ENCODE measurements at places on chromosomes 1 and 21.

DNA sequence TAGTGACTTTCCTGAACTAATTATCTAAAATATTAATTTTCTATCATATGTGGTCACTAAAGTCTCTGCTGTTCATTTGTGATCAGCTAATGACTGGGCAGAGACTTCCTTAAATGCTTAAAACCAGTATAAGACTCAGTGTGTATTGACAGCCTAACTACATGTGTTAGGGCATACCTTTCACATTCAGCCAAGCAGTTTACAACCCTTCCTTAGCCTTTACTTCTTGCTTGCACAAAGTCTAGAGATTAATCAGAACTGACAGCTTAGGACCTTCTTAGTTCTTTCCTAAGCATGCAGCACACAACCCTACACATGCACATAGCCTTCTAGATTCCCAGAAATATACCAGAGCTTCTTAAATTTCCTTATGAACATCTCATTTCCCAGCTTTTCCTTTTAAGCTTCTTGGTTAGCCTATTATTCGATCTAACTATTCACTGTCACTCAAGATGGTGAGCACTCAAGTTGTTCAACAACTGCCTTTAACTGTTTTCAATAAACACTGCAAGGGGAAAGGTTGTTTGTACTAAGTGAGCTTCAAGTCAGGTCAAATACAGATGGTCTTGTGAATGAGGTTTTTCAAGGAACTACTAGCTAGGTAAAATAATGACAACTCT lies 13.4 kb downstream of the EYA3 start:
- no peak for DNase-seq

DNA sequence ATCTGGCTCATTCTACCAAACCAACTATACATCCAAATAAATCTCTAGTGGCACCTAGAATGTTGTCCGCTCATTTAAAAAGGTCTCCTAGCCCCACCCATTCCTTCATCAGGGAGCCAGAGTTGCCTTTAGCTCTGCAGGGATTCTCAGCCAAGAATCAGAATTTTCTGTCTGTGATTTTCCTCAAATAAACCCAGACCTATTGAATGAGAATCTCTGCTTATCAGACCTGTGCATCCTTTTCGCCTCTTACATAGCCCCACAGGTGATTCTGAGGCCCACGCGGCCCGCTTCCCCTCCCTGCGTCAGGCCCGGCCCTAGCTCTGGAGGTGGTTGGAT lies 410 bp upstream of the TDRD5 start:
- no peak for DNase-seq

- no peak for DNase-seq
Observed at GRCh38 chr1:50836117-50836516, 124.0 kb downstream of the FAF1 start.

DNA sequence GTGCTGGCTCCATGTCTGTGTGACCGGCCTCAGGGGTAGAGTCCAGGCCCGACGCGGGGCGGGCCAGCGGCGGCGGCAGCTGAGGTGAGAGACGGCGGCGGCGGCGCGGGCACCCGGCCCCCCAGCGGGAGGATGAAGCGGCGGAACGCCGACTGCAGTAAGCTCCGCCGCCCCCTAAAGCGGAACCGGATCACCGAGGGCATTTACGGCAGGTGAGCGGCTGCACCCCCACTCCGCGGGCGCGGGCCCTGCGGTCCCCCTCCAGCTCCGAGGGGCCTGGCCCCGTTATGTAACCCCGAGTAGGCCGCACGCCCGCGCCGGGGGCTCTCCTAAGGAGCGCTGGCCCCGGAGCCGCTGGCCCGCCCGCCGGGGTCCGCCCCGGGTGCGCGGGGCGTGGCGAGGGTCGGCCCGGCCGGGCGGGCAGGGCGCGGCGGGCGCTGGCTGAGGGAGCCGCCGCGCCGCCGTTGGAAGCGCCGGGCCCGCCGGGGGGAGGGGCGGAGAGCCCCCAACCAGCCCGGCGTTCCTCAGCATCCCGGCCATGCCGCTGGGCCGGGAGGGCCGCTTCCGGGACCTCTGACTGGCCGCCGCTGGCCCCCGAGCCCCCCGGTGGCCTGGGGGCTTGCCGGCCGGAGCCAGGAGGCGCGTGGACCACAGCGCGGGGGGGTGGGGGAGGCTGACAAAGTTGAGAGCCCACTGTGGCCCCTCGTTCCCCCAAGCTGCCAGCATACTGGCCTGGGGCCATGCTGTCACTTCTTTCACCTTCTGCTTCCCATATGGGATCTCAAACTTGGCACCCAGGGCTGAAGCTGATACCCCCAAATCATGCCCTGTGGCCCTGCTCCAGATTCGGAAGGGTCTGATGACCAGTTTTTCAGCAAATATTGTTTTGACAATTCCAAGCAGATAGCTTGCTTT lies 527 bp downstream of the MACO1 start:
- DNase-seq = peak; percentile 32

DNA sequence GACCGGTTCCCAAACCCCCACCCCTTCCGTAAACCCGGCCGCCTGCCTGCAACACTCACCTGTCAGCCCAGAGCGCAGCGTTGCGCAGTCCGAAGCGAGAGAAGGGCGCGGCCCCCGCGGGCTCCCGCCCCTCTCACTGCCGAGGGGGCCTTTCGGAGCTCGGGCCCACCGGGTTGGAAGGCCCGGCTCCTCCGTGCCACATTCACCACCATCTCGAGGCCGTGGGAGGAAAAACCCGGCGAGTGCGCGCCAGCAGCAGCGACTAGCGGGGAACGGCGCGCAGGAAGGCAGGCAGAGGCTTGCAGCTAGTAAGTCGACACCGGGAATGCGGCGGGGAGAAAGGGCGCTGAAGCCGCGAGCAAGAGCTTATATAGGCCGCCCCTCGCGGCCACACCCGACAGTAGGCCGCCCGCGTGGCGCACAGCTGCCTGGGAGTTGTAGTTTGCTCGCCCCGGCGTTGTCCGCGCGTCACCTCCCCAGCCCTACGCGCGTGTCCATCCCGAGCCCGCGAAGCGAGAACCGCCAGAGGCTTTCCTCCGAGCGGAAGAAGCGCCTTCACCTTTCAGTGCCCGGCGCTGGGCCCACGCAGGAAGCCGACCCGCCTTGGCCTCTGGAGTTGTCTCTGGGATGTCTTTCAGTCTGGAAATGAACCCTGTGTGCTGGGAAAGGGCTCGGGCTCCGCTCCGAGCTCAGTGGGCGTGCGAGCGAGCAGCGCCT lies 10.4 kb upstream of the RAB42 start:
- DNase-seq = peak; percentile 84

- no peak for DNase-seq
Observed at GRCh38 chr1:71640998-71641397, 560.2 kb upstream of the ZRANB2 start.

DNA sequence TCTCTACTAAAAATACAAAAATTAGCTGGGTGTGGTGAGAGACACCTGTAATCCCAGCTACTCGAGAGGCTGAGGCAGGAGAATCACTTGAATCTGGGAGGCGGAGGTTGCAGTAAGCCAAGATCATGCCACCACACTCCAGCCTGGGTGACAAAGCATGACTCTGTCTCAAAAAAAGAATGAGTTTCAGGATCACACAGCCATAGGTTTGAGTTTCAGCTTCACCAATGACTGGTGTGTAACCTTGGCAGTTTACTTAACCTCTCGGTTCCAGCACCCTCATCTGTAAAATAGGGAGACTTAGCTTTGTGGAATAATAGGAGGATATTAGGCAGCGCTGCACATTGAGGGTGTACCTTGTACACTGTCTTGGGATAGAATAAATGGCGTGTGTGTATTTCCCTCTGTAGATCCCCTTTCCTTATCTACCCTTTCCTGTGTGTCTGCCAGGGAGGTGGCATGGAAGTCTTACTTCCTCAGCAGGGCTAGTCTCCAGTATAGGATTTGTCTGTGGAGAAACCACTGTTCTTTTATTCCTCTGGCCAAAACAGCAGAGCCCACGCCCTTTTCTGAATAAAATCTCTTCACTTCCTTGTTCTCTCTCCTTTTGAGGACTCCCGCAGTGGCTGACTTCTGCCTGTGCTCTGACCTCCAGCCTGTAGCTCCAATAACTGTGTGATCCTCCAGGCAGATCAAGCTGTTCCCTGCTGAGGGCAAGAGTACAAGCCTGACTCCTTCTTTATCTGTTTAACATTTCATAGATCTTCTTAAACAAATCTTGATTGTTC lies 90.4 kb downstream of the HHAT start:
- no peak for DNase-seq

GRCh38 chr1:13801655-13802486 lies 101.9 kb downstream of the PRDM2 start:
- DNase-seq = no peak

- no peak for DNase-seq
Observed at GRCh38 chr1:77542813-77543420, 139.5 kb downstream of the ZZZ3 start.

DNA sequence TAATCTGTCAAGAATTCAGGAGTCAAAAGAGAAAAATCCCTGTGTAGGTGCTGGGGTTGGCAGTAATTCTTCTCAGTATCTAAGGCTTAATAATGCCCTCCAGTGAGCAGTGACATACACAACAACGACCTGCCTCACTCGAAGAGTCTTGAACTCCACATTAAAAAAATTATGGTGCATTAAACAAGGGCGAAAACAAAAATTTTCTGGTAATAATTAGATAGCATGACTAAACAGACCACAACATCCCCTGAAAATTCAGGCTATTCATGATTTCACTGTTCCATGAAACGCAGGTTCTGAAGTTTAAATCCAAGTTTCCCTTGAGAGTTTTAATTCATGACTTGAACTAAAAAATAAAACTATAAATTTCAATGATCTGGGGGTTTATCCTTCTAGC lies 5.1 kb downstream of the SRSF4 start:
- DNase-seq = no peak

- no peak for DNase-seq
Observed at GRCh38 chr1:118985640-118986554, 2.2 kb downstream of the TBX15 start.

DNA sequence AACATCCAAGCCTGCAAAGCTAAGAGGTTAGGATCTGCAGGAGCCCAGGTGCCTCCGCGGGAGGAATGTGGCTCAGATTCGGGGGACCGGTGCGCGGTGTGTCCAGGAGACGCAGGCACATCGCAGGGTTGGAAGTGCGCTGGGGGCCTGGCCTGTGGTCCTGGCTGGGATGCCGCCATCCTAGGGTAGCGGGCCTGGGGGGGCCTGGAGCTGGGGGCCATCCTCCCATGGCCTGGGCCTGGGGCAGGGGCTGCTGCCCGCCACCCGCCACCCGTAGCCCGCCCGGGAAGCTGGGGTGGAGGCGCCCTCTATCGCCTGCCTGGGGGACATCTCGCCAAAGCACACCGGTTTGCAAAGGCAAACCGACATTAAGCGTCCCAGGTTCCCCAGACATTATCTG lies 170.6 kb upstream of the ARHGEF16 start:
- no peak for DNase-seq

GRCh38 chr1:40386796-40387195 lies 13.3 kb downstream of the SMAP2 start:
- no peak for DNase-seq

- DNase-seq = no peak
Observed at GRCh38 chr1:212488436-212489283, 55.9 kb downstream of the NENF start.

- DNase-seq = no peak
Observed at GRCh38 chr1:70220015-70220414, 1.2 kb upstream of the SRSF11 start.

GRCh38 chr1:14625996-14626395 lies 27.5 kb downstream of the KAZN start:
- no peak for DNase-seq

- DNase-seq = no peak
Observed at GRCh38 chr1:94725566-94725965, 94.6 kb upstream of the SLC44A3 start.

DNA sequence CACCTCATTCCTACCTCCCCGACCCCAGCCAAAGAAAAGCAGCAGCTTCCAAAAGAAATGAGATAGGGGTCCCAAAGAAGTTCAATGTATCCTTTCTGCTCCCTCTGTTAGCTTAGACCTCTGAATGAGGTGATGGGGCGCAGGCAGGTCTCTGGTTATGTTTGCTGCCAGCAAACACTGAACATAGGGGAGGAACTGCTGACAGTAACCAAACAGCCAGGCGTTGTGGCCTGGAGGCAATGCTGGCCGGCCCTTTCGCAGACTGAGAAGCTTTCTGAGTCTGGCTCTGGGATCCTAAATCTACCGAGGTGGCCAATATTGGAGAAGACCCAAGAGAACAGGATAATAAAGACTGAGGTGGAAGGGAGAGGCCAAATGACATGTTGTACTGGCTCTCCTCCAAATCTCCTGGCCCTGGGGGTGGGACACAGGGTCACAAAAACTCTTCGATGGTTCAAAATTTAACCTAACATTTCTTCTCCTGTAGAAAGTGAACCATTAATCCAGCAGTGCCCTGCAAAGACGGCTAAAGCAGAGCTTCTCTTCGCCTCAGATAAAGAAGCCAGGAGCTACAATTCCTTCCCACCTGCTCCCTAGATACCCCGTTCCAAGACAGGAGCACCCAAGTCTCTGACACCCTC lies 19.6 kb downstream of the SSR2 start:
- no peak for DNase-seq

GRCh38 chr1:228857611-228858010 lies 122.3 kb downstream of the RHOU start:
- no peak for DNase-seq

- DNase-seq = peak; percentile 67
Observed at GRCh38 chr1:179016706-179017382, 8.8 kb upstream of the FAM20B start.

- no peak for DNase-seq
Observed at GRCh38 chr1:74548961-74549750, 36.7 kb upstream of the LRRC53 start.

GRCh38 chr1:156150333-156151011 lies 2.9 kb upstream of the SEMA4A start:
- DNase-seq = no peak

DNA sequence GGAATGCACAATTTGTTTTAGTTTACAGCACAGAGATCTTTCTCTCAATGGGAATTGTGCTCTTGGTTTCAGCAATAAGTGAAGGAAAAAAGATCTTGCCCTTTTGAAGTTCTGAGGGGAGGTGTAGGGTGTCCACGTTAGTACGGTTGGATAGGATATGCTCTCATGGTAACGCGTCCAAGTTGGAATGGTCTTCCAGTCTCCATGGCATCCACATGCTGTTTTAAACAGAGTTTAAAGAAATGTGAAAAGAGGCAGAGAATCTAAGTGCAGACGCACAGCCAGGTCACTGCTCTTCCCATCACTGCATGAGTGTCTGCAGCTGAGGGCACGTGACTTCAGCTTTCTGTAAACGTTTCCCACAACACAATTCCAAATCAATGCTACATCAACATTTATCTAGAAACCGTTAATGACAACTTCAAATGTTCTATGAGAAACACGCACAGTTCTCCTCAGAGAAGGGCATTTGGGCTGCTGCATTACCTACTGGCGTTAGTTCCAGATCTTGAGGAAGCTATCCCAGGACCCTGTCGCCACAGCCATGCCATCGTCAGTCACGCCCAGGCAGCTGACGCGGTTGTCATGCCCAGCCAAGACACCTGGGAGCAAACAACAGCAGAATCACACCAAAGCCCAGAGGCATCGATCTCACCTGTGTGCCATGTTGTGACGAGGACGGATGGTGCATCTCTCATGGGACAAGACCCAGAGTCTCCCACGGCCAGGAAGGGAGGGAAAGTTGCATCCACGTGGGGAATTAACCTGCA lies 8.8 kb upstream of the NADK start:
- DNase-seq = no peak

DNA sequence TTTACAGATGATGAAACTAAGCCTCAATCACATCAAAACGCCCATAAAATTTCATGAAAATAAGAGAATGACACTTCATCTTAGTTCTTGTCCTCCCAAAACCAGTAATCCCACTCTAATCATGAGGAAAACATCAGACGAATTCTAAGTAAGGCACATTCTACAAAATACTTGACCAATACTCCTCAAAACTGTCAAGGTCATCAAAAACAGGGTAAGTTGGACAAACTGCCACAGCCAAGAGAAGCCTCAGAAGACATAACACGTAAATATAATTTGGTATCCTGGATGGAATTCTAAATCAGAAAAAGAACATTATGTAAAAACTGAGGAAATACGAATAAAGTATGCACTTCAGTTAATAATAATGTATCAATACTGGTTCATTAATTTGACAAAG lies 128.2 kb downstream of the DPYD start:
- DNase-seq = no peak

Data from amygdala (tissue), 56 donors.